ENCODE measurements at places on chromosomes 6 and 20.

- H3K4me3 ChIP-seq, result no peak overlapping the region
- no peak overlapping the region for H3K27ac ChIP-seq
- H3K4me1 ChIP-seq, result peaks cover 2% of the 10 kb centered on the region
- no peaks in the 10 kb centered on the region for H3K27me3 ChIP-seq
- DNase-seq, result no peak
Measured at GRCh38 chr6:113884011-113884410, 26.9 kb downstream of the MARCKS start.

DNA sequence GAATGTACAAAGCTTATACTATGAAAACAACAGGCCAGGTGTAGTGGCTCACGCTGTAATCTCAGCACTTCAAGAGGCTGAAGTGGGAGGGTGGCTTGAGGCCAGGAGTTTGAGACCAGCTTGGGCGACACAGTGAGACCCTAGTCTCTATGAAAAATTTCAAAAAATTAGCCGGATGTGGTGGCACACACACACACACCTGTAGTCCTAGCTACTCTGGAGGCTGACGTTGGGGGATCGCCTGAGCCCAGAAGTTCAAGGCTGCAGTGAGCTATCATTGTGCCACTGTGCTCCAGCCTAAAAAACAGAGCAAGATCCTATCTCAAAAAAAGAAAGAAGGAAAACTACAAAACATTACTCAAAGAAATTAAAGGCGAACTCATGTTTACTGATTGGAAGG, 7.3 kb upstream of the ASF1A start:
- H3K4me3 ChIP-seq, result no peak overlapping the region
- no peaks in the 10 kb centered on the region for H3K27me3 ChIP-seq
- no peaks in the 10 kb centered on the region for H3K36me3 ChIP-seq
- H3K27ac ChIP-seq, result no peak overlapping the region
- H3K4me1 ChIP-seq, result no peaks in the 10 kb centered on the region

- H3K36me3 ChIP-seq, result no peaks in the 10 kb centered on the region
- peaks cover 20% of the 10 kb centered on the region for H3K4me1 ChIP-seq
- DNase-seq, result peak; percentile 52
- no peak overlapping the region for H3K4me3 ChIP-seq
- no peak overlapping the region for H3K27ac ChIP-seq
Measured at GRCh38 chr20:49385465-49385864, 97.0 kb downstream of the KCNB1 start.

DNA sequence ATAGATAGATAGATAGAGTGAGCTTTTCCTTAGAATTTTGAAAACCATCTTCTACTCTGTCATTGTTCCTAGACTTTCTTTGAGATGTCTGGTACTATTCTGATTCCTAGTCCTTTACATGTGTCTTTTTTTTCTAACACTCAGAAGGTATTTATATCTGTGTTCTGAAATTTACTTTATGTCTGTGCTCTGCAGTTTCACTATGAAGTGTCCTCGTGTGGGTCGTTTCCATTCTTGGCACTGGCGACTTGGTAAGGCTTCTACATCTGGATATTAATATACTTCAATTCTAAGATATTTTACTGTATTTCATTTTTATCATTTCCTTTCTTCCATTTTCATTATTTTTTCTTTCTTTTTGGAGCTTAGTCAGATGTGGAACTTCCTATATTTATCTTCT, 87.0 kb downstream of the FHL5 start:
- H3K4me1 ChIP-seq, result peaks cover 3% of the 10 kb centered on the region
- no peaks in the 10 kb centered on the region for H3K27me3 ChIP-seq
- no peaks in the 10 kb centered on the region for H3K36me3 ChIP-seq

All from muscle of leg (tissue), 16 donors.